IMR-90 (cell line): ENCODE measurements at places on chromosomes 2 and 18. TPM values are rescaled to one million over a fixed set of nuclear protein-coding genes. Genes with fewer than 3 reads are reported as not detected.
A peak's percentile ranks its signal among the peaks of the same experiment; 100 is the strongest.

Gene FBXO48
- 0.18 and 0.28 TPM in 2 replicates for total RNA-seq

- no peaks in the 10 kb centered on the region for H3K4me1 ChIP-seq
- no peaks in the 10 kb centered on the region for H3K27me3 ChIP-seq
- no peak overlapping the region for H3K27ac ChIP-seq
- DNase-seq = no peak
These were observed 118.6 kb upstream of the CELF4 start for GRCh38 chr18:37684183-37684582.

Gene SLC4A3
- total RNA-seq = 0.90 and 1.1 TPM in 2 replicates

Gene EN1
- total RNA-seq = not detected in 2 replicates

- H3K27ac ChIP-seq = no peak overlapping the region
- no peak overlapping the region for H3K4me3 ChIP-seq
- H3K4me1 ChIP-seq = no peaks in the 10 kb centered on the region
- DNase-seq = no peak
These were observed 27.8 kb upstream of the RNF125 start for GRCh38 chr18:31990823-31991222.

- H3K27me3 ChIP-seq = no peaks in the 10 kb centered on the region
- peaks cover 3% of the 10 kb centered on the region; the same call in 1 of the 2 replicates for H3K4me1 ChIP-seq
- DNase-seq = peak; percentile 65
- no peak overlapping the region for H3K27ac ChIP-seq
- H3K36me3 ChIP-seq = no peaks in the 10 kb centered on the region
- H3K4me3 ChIP-seq = no peak overlapping the region
These were observed 65.9 kb downstream of the CDH20 start for GRCh38 chr18:61398961-61399705.

GRCh38 chr2:96877042-96877451 is 7.2 kb upstream of the SEMA4C start:
- H3K36me3 ChIP-seq = no peaks in the 10 kb centered on the region
- no peak for DNase-seq
- peaks cover 9% of the 10 kb centered on the region for H3K4me1 ChIP-seq
- peaks cover 9% of the 10 kb centered on the region; the same call in 1 of the 2 replicates for H3K27me3 ChIP-seq
- H3K27ac ChIP-seq = no peak overlapping the region
- no peak overlapping the region for H3K4me3 ChIP-seq

Gene POTEI
- not detected in 2 replicates for total RNA-seq

GRCh38 chr2:96258166-96259022 is 7.4 kb downstream of the TMEM127 start:
- H3K4me3 ChIP-seq = no peak overlapping the region
- H3K36me3 ChIP-seq = peaks cover 23% of the 10 kb centered on the region
- H3K27me3 ChIP-seq = no peaks in the 10 kb centered on the region
- DNase-seq = no peak
- no peak overlapping the region for H3K27ac ChIP-seq

Gene NOL4
- total RNA-seq = not detected in 2 replicates

DNA sequence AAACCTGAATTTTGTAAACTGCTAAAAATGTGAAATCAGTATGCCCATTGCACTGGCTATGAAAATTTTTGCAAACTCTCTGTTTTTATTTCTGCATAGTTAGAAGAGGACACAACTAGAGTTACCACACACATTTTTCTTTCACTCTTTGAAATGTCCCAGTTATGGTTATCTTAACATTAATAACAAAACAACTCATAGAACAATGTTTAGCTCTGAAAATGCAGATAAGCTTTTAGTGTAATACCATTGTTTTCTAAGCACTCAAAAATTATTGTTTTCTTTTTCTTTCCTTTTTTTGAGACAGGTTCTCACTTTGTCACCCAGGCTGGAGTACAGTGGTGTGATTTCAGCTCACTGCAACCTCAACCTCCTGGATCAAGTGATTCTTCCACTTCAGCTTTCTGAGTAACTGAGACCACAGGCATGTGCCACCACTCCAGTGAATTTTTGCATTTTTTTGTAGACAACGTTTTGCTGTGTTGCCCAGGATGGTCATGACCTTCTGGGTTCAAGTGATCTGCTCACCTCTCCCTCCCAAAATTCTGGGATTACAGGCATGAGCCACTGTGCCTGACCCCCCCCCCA is 1204.5 kb upstream of the ZEB2 start:
- H3K27me3 ChIP-seq = no peaks in the 10 kb centered on the region
- no peak overlapping the region for H3K4me3 ChIP-seq
- DNase-seq = no peak

DNA sequence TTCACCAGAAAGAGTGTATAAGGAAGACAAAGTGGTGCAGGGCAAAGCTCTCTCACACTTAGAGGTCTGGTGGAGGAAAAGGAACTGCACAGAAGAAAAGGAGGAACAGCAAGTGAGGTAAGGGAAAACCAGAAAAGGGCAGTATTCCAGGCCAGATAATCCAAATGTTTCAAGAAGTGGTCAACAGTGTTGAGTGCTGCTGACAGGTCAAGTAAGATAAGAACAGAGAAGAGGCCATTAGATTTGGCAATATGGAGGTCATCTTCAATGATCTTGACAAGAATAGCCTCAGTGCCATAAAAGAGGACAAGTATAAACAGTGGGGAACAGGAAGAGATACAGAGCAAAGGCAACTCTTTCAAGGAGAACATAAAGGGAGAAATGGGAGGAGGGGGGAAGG is 15.0 kb downstream of the ADD2 start:
- H3K27ac ChIP-seq = no peak overlapping the region
- H3K36me3 ChIP-seq = no peaks in the 10 kb centered on the region
- H3K4me1 ChIP-seq = no peaks in the 10 kb centered on the region
- DNase-seq = no peak
- no peak overlapping the region for H3K4me3 ChIP-seq

GRCh38 chr2:128628206-128628605 is 309.5 kb upstream of the HS6ST1 start:
- peaks cover 3% of the 10 kb centered on the region for H3K27me3 ChIP-seq
- no peak for DNase-seq
- H3K4me3 ChIP-seq = no peak overlapping the region
- H3K4me1 ChIP-seq = peaks cover 14% of the 10 kb centered on the region

Gene FBXO36
- total RNA-seq = 2.2 TPM in 2 replicates

Gene KCNG2
- not detected in 2 replicates for total RNA-seq

GRCh38 chr18:41955688-41956087 is 654 bp downstream of the PIK3C3 start:
- H3K27me3 ChIP-seq = no peaks in the 10 kb centered on the region
- H3K4me1 ChIP-seq = no peaks in the 10 kb centered on the region; the same call in 1 of the 2 replicates
- H3K27ac ChIP-seq = no peak overlapping the region
- DNase-seq = no peak
- H3K4me3 ChIP-seq = peak overlapping the region; percentile 97

GRCh38 chr18:12441475-12442034 is 33.8 kb downstream of the PRELID3A start:
- no peaks in the 10 kb centered on the region for H3K4me1 ChIP-seq
- no peak overlapping the region for H3K4me3 ChIP-seq
- peaks cover 14% of the 10 kb centered on the region for H3K36me3 ChIP-seq
- H3K27ac ChIP-seq = no peak overlapping the region
- no peaks in the 10 kb centered on the region for H3K27me3 ChIP-seq
- DNase-seq = no peak

DNA sequence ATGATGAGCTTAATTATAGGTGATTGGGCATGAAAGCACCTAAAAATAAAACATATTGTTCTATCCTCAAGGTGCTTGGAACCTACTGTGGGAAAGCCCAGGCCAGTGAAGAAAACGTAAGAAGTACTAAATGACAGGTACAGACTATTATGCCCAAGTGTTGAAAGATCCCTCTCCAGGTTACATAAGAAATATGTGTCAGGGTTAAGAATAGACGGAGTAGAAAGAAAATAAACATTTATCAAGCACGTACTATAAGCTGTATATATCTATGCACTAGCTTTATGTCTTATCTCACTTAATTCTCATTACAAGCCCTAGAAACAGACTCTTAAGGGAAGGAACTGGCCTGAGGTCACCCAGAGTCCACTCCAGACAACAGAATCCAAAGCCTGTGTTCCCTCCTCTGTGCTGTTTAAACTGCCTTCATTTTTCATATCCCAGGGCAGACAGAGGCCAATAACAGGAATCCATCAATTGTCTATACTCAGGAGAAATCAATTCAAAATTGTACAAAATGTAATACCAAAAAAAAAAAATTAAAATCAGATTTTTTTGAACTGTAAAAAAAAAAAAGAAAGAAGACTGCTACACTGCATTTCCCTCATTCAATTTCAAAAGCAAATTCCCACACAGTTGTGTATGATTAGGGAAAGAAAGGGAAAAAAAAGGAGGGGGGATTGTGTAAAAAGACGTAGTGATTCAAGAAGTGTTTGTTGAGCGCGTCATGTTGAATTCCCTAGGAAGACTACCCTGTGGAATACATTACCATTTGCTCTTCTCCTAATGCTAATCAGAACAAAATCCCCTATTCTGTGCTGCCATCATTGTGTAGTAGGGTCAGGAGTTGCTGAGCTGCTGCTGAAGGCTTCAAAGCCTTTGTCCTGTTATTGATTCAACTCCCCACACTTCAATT is 156.3 kb downstream of the IRS1 start:
- no peaks in the 10 kb centered on the region for H3K36me3 ChIP-seq
- H3K4me3 ChIP-seq = no peak overlapping the region
- H3K27me3 ChIP-seq = no peaks in the 10 kb centered on the region
- no peak for DNase-seq

Gene PLCD4
- total RNA-seq = 1.4 and 2.0 TPM in 2 replicates
